ENCODE measurements at places on chromosomes 12 and 14.

DNA sequence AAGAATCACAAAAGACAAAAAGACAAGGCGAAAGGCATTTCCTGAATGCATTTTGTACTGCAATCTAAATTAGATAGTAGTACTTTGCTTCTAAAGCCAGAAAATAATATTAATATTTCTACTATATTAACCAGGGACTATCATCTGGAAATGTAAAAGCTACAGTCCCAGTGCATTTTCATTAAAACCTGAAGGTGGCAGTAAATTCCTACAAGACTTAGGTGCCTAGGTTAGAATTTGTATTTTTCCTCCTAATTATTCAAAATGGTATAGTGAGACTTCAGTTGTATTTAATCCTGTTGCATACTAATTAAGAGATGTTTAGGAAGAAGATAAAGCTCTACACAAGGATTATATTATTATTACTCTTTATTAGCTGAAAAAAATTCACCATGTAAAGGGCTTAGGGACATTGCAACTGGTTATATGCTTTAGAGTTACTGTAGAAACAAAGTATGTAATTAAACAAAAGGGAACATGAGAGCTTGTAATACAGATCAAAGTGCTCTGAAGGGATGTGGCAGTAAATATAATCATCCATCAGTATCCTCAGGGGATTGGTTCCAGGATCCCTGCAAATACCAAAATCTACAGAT lies 53.6 kb downstream of the BRMS1L start:
- no peak for DNase-seq

DNA sequence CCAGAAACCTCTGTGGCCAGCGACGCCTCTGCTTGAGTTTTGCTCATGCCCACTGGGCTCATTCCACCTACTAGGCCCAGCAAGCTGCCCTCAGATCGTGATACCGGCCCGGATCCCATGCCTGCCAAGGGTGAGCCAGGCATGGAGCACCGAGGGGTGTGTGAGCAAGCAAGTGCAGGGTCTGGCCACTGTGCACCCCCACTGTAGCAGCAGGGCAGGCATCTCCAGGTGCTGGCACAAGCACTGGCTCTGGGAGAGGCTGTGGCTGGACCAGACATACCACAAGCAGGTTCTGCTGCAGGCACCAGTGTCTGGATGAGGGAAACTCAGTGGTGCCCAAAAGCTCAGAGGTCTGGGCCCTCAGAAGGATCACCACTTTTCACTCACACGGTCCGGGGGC lies 20.6 kb downstream of the FAM186A start:
- DNase-seq: no peak

- DNase-seq: peak; percentile 63
These were observed 276.2 kb downstream of the EMP1 start for GRCh38 chr12:13472690-13473089.

DNA sequence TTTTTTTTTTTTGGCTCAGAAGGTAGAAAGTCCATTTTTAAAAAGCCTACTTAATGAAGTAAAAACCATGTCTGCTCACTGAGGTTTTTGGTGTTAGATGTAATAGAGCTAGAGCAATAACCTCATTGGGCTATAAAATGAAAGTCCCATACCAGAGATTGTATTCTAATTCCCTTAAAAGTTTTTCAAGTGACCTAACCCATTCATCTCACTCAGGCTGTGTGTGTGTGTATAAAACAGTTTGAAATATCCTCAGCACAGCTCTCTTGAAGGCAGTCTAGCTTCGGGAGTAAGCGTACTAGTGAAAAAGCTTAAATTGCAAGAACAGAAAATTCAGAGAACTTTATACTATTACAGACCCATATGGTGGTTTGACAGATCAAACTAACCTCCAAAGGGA lies 313.8 kb downstream of the CEP128 start:
- no peak for DNase-seq

DNA sequence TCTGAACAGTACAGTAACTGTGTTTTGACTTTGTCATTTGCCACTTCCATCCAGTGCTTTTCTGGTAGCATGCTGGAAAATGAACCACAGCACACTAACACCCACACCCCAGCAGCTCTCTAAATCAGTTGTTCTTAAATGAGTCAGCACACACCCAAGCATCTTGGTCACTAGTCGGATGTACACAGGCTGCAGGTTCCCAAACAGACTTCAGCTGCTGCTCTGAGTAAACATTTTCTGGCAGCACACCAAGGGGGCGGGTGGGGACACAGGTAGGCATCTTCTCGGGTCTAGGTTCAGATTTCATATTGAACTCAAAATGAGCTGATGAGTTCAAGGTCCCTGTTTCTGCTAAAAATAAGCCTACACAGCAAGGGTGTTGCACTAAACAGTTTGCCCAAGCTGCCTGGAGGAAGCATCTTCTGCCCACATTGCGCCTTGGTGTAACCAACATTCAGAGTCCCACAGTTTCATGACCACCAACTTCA lies 39.8 kb downstream of the IFNG start:
- DNase-seq: peak; percentile 69

DNA sequence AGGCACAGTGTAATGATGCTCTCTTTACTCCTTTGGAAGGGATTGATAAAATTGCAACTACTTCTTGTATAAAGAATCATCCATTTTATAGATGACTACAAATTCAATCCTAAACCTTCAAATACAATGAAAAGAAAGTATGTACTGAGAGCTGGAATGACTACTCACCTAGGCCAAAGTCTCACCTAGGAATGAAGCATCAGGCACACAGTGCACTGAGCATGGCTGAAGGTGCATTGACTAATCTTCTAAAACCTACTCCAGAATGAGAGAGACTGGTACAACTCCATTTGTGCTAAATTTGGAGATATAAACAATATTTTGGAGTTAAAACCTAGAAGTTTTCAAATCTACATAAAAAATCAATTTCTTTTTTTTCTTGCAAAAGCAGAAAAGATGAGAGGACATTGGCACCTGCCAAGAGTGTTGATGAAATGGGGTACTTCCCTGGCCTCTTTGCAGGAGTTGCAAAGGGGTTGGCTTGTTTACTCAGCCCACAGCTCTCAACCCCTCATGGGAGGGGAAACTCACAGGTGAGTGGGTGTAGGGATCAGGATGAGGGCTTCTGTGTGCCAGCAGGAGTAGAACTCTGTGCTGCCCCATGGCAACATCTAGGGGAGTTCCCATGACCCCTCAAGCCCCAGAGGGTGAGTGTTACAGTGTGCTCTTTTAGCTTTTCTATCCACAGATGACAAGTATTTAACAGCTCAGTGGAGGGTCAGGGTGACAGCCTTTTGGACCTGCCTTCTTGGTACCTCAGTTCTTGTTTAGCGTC lies 31.3 kb downstream of the CLECL1 start:
- DNase-seq: no peak

GRCh38 chr12:97452839-97453238 lies 9.8 kb upstream of the RMST start:
- peak; percentile 35 for DNase-seq

GRCh38 chr14:22450266-22450665 lies 138.8 kb downstream of the DAD1 start:
- DNase-seq: no peak

DNA sequence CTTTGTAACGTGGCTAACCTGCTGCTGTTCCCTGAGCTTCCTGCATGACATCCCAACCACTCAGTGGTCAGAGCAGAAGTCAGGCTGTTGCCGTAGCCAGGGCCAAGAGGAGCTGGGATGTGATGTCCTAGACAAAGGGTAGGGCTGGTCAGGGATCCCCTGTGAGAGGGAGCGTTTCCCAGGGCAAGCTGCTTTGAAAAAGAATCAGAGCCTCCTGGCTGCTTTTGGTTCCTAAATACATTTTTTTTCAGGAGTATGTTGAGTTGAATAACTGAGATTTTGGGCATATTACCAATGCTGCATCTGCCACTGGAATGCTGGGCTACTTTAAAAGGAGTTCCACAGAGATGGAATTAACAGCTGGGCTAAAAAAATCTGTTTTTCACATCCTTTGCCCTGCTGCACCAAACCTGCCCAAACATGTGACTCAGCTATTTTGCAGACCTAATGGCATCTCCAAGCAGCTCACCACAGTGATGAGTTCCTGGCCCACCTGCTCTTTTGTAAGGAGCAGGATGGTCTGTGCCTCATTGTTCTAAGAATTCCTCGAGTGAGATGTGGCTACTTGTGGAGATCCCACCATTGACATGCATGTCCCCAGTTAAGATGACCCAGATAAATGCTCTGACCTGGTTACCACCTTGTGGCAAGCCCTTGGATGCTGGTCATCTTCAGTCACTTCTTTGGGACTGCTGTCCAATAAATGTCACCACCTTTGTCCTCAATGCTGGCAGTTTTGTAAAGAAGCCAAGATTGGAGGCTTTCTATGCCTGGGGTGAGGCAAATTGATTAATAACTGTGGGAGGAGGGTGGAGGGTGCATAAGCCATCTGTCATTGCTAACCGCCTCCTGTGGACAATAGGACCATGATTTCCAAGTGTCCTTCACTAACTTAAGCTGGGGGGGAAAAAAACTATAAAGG lies 24.1 kb downstream of the ANKRD13A start:
- no peak for DNase-seq

- DNase-seq: no peak
These were observed 34.2 kb downstream of the RTRAF start for GRCh38 chr14:52023518-52023917.

DNA sequence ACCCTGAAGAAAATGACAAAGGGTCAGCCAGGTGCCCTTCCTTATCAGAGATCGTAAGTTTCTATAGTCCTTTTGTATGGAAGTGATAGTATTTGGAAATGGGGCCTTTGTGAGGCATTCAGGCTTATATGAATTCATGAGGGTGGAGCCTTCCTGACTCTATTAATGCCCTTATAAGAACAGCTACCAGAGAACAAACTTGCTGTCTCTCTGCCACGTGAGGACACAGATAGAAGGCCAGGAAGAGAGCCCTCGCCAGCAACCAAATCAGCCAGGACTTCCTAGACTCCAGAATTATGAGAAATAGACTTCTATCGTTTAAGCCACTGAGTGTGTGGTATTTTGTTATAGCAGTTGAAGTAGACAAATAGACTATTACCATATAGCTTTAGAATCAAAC lies 36.7 kb downstream of the TRMT5 start:
- DNase-seq: no peak

DNA sequence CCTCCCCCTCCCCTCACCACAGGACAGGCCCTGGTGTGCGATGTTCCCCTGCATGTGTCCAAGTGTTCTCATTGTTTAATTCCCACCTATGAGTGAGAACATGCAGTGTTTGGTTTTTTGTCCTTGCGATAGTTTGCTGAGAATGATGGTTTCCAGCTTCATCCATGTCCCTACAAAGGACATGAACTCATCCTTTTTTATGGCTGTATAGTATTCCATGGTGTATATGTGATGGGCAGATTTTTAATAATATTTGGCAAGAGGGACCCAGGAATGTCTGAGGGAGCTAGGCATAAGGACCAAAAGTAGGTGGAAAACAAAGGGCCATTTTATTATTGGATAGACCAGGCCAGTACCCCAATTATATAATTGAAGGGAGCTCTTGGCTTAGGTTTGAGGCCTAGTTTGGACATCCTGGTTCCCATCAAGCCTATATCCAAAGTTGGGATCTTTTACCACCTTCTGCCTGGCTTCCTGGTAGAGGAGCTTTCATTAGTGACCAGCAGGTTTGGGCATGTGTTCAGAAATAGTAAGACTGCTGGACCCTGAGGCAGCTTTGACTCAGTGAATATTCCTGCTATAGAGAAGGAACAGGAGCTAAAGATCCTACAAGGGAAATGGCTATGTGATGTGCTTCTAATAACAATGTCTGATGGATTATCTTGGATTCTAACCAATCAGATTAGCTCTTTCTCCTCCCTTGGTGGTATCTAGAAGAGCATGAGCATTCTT lies 76.0 kb downstream of the CAND1 start:
- DNase-seq: no peak

- DNase-seq: no peak
These were observed 17.1 kb upstream of the EMP1 start for GRCh38 chr12:13179211-13180074.

DNA sequence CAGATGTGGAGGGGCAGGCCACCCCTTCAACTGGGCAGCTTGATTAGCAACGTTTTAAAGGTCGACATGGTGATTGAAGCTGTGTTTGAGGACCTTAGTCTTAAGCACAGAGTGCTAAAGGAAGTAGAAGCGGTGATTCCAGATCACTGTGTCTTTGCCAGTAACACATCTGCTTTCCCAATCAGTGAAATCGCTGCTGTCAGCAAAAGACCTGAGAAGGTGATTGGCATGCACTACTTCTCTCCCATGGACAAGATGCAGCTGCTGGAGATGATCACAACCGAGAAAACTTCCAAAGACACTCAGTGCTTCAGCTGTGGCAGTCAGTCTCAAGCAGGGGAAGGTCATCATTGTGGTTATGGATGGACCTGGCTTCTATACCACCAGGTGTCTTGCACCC lies 23.9 kb upstream of the AICDA start:
- no peak for DNase-seq

DNA sequence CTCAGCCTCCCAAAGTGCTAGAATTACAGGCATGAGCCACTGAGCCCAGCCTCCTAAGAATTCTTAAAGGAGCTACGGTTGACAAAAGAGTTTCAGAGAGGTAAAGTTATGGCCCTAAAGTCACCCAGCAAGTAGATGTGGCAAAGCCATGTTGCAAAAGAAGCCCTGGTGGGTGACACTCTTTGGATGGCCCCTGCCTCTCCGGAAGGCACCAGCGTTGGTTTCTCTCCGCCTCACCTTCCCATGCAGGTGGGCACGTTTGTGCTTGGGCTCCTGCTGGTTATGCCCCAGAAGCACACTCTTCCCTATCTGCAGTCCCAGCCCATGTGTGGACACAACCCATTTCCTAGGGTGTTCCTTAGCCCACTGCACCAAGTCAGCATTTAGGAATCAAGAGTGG lies 9.5 kb upstream of the SERPINA3 start:
- DNase-seq: no peak

DNA sequence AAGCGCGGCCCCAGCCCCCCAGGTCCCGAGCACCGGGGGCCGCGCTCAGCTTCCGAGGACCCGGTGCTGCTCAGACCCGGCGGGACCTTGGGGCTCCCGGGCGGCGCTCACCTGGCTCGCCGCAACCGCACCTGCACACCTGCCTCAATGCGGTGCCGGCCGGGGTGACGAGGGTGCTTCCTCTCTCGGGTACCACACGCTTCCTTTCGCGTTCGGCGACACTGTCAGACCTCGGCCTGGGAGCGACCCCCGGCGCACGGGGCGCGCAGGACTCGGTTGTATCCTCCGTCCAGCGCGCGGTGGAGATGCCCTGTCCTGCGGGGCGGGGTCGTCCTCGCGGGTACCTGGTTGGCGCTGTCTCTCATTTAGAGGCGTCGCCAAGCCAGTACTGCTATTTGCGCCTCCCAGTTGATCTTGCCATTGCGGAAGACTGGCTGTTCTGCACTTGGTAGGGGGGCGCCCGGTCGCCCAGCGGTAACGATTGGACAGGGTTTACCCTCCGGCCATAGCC lies 718 bp downstream of the PACS2 start:
- no peak for DNase-seq

DNA sequence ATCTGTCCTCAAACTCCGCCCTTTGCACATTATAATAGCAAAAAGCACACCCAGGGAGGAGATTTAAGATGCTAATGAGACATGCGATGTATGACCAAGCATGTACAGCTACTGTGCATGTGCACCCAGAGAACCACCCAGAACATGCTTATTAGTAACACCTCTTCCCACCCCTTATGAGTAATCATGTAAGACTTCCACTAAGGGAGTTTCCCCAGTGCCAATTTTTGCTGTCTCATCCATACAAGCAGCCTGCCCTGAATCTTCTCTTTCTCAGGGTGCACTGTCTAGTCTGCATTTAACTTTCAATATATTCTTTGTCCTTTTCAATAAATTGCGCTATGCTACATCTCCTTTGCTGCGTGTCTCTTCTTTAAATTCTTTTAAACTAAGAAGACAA lies 830.0 kb upstream of the NOVA1 start:
- no peak for DNase-seq
